ENCODE measurements at places on chromosomes 11 and 22.

DNA sequence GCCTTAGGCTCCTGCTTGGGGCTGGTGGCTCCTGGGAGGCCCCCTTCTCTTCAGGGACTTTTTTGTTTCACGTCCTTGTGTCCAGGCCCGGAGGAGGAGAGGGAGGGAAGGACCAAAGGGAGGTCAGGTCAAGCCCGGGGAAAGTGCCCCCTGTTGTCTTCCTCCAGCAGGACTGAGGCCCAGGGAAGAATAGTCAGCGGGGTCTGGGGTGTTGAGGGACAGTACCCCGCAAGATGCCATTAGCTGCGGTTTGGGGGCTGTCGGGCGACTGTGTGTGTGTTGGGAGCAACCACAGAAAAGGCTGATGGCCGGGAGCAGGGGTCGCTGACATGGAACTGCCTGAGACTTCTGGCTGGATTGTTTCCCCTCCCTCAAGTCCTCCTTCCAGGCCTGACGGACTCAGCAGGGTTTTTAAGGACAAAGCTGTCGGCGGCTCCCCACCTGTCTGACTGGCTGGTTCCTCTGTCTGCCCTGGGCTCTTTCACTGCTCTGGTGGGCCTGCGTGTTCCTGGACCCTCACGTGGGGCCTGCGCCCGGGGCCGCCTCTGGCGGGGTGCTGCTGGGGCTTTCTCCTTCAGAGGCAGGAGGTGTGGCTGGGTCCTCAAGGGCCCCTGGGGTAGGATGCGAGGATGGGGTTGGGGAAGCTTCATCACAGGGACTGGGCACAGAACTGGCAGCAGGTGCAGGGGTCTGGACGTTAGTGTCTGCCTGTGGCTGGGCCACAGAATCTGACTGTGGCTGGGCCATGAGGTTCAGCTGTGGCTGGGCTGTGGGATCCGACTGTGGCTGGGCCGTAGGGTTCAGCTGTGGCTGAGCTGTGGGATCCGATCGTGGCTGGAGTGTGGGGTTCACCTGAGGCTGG lies 1.5 kb downstream of the GPR152 start:
- no peak for DNase-seq

DNA sequence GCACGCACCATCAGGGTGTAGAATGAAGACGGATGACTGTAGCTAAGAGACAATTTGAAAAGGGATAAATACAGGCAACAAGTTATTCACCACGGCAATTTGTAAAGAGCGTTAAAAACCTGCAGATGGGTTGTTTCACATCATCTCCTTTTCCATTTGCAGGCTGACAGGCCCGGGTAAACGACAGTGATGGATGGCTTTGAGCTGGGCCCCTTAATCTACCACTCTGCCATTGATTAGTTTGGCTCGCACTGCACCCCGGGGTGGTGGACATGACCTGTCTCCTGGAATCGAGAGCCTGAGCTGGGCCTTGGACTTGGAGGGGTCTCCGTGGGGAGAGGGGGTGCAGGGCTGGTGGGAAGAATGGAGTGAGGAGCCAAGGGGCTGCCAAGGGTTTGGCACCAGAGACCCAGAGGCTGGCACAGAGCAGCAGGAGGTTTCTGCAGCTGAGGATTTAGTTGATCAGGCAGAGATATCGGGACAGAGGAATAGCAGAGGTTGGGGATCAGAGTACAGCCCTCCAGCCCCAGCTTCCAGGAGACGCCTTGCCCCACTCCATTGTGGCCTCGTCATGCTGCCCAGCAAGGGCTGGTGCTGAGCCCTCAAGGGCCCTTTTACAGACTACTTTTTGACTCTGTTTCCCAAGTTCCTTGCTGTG lies 110.6 kb upstream of the NECTIN1 start:
- no peak for DNase-seq

GRCh38 chr11:115911613-115912346 lies 407.6 kb upstream of the CADM1 start:
- DNase-seq: no peak

DNA sequence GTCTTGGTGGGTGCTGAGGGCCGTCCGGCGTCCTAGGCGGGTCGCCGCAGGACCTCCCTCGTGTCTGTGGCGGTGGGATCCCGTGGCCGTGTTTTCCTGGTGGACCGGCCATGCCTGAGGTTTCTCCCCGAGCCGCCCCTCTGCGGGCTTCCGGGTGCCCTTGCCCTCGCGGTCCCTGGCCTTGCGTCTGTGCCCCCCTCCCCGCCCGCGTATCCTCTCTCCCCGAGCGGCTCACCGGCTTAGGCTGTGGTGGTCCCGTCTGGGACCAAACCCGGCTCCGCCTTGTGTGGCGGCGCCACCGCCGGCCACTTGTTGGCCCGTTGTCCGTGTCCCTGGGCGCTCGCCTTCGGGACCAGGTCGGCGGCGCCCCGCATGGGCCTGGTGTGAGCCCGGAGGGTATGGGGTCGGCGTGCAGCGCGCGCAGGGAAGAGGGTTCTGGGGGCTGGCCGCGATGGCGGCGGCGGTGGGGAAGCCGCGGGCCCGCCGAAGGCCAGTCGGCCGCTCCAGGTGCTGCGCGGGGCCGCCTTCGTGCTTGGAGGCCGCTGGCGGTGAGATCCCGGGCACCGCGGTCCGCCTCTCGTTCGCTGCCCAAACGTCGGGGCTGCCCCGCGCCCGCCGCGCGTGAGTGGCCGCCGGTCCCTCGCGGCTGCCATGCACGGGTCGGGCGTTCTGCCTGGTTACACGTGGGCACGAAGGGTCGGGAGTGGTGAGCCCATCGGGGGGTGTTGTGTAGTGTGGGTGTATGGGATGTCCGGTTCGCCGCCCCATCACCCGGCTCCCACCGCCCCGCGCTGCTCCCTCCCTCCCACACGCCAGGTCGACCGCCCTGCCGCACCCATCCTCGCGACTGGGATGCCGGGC lies 3899.1 kb upstream of the OR11H1 start:
- no peak for DNase-seq

GRCh38 chr22:39367035-39367434 lies 17.2 kb downstream of the SYNGR1 start:
- no peak for DNase-seq

DNA sequence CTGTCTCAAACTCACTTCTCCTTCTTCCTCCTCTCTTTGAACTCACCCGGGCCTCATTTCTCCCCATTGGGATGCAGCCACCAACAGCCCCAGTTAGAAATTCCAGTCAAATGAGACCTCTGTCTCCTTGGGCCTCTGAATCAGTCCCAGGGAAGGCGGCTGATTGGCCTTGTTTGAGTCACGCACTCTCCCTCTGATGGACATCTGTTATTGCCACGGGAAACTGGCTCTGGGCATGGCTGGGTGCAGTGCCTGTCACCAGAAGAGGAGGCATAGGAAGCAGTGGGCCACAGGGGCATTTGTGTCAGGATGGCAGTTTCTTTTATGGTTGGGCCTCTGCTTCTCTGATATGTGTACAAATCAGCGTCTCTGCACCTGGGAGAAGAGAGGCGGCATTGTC lies 9.6 kb upstream of the WNT11 start:
- no peak for DNase-seq

DNA sequence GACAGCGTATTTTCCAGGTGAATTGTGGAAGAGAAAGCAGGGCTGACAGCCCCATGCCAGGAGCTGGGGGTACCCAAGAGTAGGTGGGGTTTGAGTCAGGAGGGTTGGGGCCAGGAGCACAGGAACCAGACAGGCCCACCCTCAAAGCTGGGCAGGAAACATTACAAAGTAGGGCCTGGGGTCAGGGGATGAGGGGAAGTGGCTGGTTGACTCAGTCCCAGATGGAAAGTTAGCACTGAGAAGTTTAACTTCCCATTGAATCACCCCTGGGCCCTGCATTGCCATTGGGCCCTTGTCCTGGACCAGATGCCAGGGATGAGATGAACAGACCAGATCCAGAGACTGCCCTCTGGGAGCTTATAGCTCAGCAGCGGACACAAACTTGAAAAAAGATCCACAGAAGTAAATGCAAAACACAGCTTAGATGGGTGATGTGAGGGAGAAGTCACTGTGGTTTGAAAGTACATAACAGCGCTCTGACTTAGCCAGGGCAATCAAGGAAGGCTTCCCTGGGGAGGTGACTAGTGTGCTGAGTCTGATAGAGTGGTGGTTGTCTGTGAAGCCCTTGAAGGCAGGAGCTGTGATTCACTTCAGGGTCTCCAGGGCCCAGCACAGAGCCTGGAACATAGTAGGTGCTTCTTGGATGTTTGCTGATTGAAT lies 2.2 kb downstream of the MAFF start:
- DNase-seq: no peak

DNA sequence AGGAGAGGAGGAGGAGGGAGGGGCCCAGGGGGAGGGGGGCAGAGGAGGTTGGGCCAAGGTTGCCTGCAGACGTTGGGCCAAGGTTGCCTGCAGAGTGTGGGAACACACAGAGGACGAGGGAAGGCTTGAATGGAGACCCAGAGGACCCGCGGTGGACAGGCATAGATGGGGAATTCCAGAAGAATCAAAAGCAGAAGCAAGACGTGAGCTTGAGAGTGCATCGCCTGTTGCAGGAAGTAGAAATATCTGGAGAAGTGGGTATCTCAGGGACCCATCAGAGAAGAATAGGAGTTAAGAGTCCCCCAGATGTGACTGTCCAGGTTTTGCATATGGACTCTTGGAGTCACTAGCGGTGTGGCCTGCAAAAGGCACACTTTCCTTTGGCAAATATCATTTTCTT lies 670.2 kb downstream of the TBC1D22A start:
- DNase-seq: no peak

DNA sequence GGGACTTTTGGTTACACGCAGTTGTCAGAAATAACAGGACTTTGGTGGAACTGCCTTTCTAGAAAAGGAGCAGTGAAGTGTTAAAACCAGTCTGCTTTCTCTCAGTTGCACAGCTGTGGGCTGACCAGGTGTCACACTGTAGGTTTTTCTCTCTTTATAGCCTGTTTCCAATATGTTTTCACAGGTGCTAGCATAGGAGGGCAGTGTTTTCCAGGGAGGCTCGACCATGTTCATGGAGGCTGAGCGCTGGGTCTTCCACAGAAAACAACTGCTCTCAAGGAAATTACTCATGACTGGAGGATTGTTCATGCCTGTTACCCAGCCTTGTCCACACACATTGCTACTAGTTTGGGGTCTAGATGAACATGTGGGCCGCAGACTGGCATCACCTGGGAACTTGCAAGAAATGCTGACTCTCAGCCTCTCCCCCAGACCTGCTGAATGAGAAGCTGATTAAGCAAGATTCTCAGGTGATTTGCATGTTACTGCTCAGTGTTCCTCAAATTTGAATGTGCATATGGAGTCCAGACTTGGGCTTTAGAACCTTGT lies 157.7 kb downstream of the MAML2 start:
- DNase-seq: no peak

- no peak for DNase-seq
Observed at GRCh38 chr22:17865183-17866055, 91.2 kb upstream of the BID start.

GRCh38 chr22:35328472-35328885 lies 28.8 kb downstream of the TOM1 start:
- no peak for DNase-seq

- no peak for DNase-seq
Observed at GRCh38 chr11:113518716-113519495, 43.7 kb upstream of the DRD2 start.

GRCh38 chr11:131819865-131820264 lies 449.4 kb downstream of the NTM start:
- DNase-seq: no peak

- DNase-seq: no peak
Observed at GRCh38 chr11:72405009-72405408, 29.3 kb downstream of the CLPB start.

DNA sequence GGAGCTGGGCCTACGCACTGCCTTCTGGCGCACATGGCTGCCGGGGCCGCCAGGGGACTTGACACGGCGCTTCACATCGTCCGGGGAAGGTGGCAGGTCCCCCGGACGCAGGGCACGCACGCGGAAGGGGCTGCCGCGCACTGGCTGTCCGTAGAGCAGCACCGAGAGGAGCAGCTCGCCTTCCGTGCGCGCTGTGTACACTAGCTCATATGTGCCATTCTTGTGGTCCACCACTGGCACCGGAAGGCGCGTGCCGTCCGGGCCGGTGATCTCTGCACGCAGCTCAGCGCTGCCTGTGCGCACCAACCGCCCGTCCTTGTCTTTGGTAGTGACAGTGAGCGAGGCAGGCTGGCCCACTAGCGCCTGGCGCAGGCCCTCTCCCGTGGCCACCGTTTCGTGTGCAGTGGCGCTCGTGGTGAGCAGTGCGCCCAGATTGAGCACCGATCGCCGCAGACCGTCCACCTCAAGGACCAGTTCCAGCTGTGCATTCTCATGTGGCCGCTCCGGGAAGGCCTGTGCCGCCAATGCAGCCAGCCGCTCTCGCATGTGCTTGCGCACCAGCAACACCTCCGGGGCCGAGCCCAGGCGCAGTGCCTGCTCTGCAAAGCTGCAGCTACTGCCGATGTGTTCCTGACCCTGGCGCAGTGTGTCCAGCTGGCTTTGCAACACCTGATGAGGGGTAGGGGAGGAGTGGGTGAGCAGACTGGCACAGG lies 15.7 kb upstream of the HPX start:
- DNase-seq: no peak

GRCh38 chr11:126337474-126338241 lies 17.8 kb upstream of the ST3GAL4 start:
- DNase-seq: no peak

DNA sequence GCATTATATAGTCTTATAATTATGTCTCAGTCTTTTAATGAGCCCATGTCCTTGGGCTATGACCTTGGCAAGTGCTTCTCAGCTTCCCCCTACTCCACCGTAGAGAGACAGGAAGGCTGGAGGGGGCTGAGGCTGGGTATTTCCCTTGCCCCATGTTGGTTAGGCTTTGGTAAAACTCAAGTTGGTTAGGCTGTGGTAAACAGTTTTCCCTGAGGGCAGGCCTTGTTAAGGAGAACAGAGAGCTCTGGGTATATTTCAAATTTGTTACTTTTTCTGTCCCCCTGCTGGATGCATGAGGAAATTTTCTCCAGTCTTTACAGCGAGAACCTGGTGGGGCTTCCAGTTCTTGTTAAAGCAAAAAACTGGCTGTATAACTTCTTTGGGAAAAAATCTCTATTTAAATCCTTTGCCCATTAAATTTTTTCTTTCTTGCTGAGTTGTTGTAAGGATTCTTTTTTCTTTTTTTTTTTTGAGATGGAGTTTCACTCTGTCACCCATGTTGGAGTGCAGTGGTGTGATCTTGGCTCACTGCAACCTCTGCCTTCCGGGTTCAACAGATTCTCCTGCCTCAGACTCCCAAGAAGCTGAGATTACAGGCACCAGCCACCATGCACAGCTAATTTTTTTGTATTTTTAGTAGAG lies 12.2 kb upstream of the DCHS1 start:
- DNase-seq: no peak

DNA sequence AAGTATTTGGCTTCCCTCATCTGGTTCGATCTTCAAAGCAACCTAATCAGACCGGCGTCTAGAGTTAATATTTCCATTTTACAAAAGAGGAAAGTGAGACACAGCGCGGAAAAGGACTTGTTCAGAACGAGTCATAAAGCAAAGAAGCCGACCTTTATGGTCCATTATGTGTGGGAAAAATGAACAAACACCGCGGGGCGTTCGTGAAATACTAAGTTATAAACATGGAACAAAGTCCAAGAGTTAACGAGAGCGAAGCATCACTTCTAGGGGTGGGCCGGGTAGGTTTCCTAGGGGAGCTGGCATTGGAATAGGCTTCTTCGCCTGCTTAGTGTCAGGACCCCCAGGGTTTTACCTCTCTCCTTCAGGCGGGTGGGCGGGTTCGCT lies 575 bp downstream of the DUSP18 start:
- no peak for DNase-seq

All from activated T-helper 1 cell treated with anti-CD3 and anti-CD28 coated beads, Interleukin-2, amount 50 U/mL, for 16 hours (primary cell).